ENCODE measurements at places on chromosomes 2 and 18.

DNA sequence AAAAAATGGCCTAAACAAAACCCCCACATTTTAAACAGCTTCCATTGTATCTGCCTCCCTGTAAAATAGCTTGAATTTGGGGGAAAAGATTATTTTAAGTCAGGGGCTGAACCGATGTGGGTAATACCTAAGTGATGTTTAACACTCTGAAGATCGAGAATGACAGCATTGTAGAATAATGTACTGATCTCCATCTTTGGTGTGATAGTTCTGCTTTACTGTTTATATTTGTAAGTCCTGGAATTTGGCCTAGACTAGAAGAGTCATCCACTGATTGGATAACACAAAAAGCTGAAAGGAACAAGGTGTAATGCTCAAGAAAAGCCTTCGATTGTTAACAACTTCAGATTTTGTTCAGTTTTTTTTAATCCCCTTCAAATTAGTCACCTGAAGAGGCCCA lies 53.8 kb upstream of the CCDC68 start:
- DNase-seq, result no peak

DNA sequence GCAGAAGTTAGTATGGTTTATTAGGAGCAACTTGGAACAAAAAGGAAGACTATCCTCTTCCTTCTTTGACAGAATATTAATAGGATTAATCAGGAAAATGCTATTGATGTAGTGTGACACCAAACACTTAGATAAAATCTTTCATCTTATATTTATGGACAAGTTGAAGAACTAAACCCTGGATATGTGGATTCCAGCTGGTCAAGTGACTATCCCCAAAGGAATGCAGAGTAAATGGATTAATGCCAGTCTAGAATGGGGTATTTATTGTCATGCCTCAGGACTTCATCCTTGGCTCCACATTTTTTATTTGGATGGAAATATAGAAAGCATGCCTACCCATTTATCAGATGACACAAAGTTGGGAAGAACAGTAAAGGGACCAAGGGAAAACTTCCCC lies 124.0 kb upstream of the TTC39C start:
- peak; percentile 32 for DNase-seq

- no peak for DNase-seq
Observed at GRCh38 chr2:73285159-73285739, 971 bp upstream of the FBXO41 start.

DNA sequence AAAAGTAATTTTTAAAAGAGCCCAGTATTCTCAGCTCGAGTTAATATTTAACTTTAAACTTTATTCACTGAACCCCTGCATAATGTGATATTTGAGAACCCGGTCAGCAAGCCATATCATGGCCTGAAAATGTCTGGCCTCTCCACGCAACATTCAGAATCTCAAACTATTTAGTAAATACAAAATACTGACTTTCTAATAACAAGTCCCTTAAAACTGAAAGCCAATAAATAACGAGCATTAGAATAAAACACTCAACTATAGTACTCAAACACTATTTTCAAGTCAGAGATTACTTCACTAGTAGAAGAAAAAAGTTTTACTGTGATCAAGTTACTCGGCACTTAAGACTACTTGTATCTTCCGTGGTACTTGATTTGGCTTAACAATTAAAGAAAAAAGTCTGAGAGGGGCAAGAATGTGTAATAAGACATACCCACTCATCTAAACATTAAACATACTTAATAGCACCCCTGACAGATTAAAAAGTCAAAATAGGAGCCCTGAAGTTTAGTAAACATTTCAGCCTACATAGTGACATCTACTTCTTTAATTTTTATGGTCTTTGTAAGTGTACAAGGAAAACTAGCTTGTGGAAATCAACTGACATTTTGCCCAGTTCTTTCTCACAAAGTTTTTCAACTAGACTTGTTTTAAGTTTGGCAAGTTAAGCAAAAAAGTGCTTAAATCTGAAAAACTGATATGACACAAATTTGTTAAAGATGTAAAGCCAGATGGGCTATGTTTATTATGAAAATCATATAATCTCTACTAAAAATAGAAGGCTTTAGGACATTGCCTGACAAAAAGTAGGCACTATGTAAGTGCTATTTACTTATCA lies 38.2 kb downstream of the RTN4 start:
- DNase-seq, result no peak
